ENCODE measurements at places on chromosomes 16 and 17. TPM values are rescaled to one million over a fixed set of nuclear protein-coding genes. Genes with fewer than 3 reads are reported as not detected.

NGFR gene
- not detected for total RNA-seq

PHKB gene
- 42.6 TPM for total RNA-seq

NPW gene
- 0.48 TPM for total RNA-seq

CMTM2 gene
- total RNA-seq = 0.36 TPM

HIRIP3 gene
- total RNA-seq = 34.6 TPM

WDR45B gene
- total RNA-seq = 37.8 TPM

Data from activated naive CD4-positive, alpha-beta T cell treated with anti-CD3 and anti-CD28 coated beads, Interleukin-2, amount 10 ng/mL, durations not matched to agents 5 hours and 36 hours (primary cell).